Stimulated activated CD8-positive, alpha-beta memory T cell treated with anti-CD3 and anti-CD28 coated beads, Interleukin-2, amount 100 ng/mL, for 48 hours (primary cell): ENCODE measurements at places on chromosomes 12 and 14.

- DNase-seq, result no peak
Measured at GRCh38 chr14:71062581-71063303, 155.5 kb downstream of the PCNX1 start.

GRCh38 chr14:103008768-103009357 lies 48.5 kb downstream of the CDC42BPB start:
- no peak for DNase-seq

DNA sequence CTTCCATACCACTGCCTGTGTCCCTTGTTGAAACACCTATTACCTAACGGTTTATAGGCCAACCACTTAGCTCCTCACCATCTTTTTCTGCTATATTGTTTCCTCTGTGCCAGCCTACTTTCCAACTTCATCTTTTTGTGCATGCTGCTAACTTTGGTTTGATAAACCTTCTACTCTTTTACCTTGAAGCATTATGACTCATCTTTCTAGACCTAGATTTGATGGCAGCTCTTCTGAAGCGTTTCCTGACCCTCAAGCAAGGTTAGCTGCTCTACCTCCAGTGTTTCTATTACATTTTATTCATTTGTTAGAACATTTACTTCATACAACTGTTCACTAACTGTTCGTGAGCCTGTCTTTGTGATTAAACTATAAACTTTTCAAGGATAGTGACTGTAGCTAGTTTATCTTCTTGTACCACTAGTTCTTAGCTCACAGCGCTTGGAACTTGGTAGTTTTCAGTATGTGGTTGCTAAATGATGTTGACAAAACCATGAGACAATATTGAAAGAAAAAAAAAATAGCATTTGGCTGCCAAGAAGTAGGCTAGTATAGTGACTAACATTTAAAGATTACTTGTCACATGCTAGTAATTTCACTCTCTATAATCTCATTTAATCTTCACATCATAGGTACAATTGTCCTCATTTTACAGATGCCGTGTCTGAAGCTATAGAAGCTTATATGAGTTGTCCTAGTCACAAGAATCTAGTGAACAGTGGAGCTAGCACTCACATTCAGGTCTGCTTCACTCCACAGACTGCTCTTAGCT lies 79.5 kb downstream of the APAF1 start:
- no peak for DNase-seq

DNA sequence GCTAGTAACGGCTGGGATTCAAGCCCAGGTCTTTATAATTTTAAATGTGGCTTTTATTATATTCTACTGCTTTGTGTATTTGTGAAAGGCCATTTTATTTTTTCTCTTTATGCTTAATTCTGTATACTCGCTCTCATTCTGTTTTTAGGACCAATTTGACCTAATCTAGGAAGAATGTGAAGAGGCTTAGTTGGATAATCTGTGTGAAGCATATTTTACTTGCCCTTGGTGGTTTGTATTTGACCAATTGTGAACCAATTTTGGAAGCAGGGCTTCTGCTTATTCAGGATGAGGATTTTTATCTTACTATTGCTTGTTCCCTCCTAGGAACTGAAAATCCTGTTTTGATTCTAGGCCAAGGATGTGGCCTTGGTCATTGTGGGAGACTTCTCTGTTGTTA lies 113.1 kb downstream of the TTC6 start:
- no peak for DNase-seq

DNA sequence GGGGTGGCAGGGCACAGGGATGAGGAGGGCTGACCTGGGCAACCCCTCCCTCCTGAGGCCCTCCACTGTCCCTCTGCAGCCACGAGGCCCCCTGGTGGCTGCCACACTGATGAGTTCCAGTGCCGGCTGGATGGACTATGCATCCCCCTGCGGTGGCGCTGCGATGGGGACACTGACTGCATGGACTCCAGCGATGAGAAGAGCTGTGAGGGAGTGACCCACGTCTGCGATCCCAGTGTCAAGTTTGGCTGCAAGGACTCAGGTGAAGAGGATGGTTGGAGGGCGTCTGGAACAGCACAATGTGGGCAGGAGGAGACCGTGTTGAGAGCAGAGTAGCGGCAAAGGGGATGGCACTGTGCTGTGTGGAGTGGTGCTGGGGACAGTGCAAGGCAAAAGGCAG lies 25.7 kb upstream of the LRP1-AS start:
- DNase-seq, result peak; percentile 17

DNA sequence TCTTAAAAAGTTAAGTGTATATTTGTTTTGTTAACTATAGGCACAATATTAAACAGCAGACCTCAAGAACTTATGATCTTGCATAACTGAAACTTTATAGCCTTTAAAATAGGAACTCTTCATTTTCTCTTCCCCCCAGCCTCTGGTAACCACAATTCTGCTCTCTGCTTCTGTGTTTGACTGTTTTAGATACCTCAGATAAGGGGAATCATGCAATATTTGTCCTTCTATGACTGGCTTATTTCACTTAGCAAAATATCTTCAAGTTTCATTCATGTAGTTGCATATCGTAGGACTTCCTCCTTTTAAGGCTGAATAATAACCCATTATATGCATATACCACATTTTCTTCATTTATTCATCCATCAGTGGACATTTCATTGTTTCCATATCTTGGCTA lies 131.3 kb downstream of the PTPRO start:
- no peak for DNase-seq

- DNase-seq, result no peak
Measured at GRCh38 chr12:8852119-8852518, 29.7 kb downstream of the A2ML1 start.

- no peak for DNase-seq
Measured at GRCh38 chr14:23173031-23173430, 10.4 kb downstream of the SLC7A8 start.

GRCh38 chr12:55711786-55712553 lies 3.9 kb upstream of the BLOC1S1 start:
- DNase-seq, result no peak
